ENCODE measurements at places on chromosomes 11 and 22.

DNA sequence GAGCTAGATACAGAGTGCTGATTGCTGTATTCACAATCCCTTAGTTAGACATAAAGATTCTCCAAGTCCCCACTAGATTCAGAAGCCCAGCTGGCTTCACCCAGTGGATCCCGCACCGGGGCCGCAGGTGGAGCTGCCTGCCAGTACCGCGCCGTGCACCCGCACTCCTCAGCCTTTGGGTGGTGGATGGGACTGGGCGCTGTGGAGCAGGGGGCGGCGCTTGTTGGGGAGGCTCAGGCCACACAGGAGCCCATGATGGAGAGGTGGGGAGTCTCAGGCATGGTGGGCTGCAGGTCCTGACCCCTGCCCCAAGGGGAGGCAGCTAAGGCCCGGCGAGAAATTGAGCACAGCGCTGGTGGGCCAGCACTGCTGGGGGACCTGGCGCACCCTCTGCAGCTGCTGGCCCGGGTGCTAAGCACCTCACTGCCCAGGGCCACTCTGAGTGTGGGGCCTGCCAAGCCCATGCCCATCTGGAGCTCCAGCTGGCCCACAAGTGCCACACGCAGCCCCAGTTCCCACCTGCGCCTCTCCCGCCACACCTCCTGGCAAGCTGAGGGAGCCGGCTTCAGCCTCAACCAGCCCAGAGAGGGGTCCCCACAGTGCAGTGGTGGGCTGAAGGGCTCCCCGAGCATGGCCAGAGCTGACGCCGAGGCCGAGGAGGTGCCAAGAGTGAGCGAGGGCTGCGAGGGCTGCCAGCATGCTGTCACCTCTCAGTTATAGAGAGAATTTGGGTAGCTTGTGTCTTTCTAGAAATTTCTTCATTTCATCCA, 417.6 kb downstream of the METTL15 start:
- DNase-seq: no peak

GRCh38 chr11:115153731-115154354, 350.4 kb downstream of the CADM1 start:
- DNase-seq: no peak

DNA sequence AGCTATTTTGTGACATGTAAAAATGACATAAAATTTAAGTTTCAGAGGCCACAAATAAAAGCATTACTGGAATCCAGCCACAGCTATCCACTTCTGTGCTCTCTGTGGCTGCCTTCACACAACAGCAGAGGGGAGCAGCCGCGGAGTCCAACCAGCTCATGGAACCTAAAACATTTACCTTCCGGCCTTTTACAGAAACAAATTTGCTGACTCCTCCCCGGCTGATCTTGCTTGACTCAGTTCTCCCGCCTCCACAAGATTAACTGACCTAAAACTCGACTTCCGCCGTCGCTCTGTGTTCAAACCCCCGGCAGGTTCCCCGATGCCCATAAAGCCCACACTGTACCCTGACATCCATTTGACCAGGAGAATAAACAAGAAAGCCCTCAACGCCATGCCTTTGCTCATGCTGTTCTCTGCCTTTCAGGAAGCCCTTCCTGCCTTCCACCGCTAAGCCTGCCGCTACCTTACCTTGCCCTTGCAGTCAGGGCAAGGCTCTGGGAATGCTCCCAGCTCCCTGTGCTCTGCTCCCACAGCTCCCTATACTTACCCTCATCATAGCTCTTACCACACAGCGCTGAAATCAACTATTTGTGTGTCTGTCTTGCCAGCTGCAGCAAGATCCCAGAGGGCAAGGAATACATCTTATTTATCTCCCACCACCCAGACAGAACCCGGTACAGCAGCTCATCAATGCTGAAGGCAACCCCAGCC, 35.4 kb downstream of the MICAL3 start:
- DNase-seq: no peak

- peak; percentile 2 for DNase-seq
Measured at GRCh38 chr22:19060356-19061009, 61.7 kb downstream of the DGCR2 start.

- peak; percentile 30 for DNase-seq
Measured at GRCh38 chr11:67118181-67118766, 789 bp upstream of the KDM2A start.
